ENCODE measurements at places on chromosomes 5 and 9.

DNA sequence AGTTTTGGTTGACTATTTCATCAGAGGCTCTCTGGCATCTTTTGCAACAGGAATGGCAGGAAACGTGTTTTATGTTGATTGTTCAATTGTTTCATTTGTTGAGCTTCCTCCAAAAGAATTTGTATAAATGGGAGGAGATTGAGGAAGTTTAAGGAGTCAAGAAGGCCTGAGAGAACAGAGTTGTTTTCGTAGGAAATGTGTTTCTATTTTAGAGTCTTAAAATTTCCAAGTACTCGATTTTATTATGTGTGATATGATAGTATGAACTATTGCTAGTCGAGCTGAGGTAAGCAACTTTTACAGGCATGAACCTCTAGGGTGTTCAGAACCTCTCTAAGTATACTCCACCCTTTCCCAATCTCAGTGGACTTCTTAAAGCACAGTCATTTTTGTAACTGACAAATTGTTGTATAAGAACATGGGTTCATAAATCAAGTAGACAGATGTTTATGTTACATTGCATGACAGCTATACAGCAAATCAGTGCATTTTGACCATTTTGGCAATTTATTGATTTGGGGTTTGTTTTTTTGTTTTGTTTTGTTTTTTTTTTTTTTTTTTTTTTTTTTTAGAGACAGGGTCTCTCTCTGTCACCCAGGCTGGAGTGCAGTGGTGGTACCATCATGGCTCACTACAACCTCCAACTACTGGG, 47.4 kb downstream of the POLK start:
- DNase-seq: peak; percentile 87

DNA sequence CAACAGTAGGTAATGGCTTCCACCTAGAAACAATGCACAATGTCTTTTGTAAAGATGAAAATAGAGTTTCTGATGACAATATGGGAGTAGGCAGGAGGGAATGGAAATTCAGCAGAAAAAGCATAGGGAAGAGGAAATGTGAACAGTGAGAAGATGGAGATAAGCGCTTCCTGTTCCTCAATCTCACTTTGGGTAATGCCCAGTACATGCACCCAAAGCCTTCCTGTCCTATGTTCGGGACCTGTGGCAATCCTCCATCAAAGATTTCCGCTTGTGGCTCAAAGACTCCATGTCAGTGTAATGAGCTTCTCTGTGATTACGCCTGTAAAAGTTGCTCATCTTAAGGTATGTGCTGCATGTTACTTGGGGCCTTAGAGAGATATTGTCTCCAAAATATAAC, 2.7 kb downstream of the UGT3A1 start:
- DNase-seq: no peak

DNA sequence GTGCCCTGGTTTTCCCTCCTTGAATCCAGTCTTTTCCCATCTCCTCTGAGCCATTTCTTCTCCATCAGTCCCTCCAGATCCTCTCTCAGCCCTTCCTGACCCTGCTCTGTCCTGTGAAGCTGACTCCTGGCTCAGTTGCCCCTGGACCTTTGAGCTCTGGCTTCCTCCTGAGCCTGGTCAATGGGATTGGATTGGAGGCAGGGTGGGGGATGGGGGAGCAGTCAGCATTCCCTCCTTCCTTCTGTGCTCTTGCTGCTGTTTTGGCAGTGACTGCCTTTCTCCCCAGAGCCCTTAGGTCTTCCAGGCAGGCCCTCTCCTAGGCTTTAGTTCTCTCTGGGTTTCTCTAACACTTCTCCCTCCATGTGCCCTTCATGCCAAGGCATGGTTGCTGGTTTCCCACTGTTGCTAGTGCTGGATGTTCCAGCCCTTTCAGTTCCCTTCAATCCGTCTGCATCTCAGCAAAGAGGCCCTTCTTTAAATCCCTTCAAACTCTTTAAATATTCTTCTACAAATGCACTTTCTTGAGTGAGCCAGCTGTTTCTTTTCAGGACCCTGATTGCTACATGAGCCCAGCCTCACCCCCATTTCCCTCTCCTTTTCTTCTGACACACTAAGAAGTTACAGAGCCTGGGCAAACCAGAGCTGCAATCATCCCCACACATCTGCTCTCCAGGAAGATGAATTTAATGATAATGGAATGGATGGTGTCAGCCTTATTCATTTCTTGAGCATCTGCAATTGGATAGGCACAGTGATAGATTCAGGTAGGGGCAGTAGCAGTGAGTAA, 2.2 kb downstream of the TNFSF15 start:
- peak; percentile 8 for DNase-seq

- peak; percentile 9 for DNase-seq
These were observed 43.1 kb upstream of the RXRA start for GRCh38 chr9:134283111-134283515.

- DNase-seq: no peak
These were observed 448.6 kb downstream of the PLK2 start for GRCh38 chr5:58011301-58011700.

- DNase-seq: no peak
These were observed 27.3 kb upstream of the CAST start for GRCh38 chr5:96634881-96635280.

DNA sequence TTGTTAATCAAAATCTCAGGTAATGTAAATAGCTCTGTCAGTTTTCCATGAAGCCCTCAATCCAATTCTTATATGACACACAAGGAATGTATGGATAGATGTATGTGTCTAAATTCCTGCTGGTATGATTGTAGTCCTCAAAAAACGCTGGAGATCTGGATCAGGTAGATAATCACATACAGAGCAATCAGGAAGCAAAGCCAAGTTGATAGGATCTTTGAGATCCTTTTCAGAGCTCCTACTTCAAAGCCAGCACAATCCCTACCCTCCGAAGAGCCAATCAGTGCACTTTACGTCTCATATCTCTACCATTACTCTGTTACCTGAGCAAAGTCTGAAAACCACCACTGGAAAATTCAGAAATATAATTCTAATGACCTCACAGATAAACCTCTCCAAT, 27.4 kb downstream of the TYRP1 start:
- no peak for DNase-seq

GRCh38 chr9:87516926-87517290, 19.2 kb downstream of the DAPK1 start:
- peak; percentile 55 for DNase-seq

GRCh38 chr5:140236891-140237598, 62.1 kb downstream of the CYSTM1 start:
- no peak for DNase-seq

- DNase-seq: no peak
These were observed 52.1 kb downstream of the SSBP2 start for GRCh38 chr5:81698813-81699212.

GRCh38 chr9:120507936-120508510, 71.9 kb downstream of the CDK5RAP2 start:
- no peak for DNase-seq

- DNase-seq: peak; percentile 66
These were observed 32.7 kb upstream of the DNAH5 start for GRCh38 chr5:13976867-13977830.

- DNase-seq: peak; percentile 84
These were observed 4.3 kb upstream of the AHRR start for GRCh38 chr5:317086-317811.

DNA sequence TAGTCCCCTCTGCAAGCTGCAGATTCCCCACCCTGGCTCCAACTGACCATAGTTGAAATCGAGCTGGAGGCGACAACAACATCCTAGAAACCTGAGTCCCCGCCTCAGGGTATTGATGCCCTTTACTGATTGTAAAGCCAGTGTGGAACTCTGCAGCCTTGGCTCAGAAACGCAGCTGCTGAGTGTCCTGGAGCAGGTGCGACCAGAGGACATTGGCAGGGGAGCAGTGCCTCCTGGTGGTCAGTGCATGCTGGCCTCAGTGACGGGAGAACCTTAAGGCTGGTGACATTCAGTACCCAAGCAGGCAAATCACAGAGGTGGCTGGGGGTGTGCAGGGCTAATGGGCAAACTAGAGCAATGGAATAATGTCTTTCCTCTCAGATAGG, 20.4 kb upstream of the ZNF354B start:
- DNase-seq: no peak

Data from dermis blood vessel endothelial cell (primary cell).